HFF-Myc (cell line): ENCODE measurements at places on chromosomes 5 and 9.

GRCh38 chr5:127871503-127872153, 168.4 kb downstream of the CCDC192 start:
- DNase-seq: no peak

GRCh38 chr9:33354651-33355211, 47.6 kb downstream of the AQP7 start:
- DNase-seq: no peak

DNA sequence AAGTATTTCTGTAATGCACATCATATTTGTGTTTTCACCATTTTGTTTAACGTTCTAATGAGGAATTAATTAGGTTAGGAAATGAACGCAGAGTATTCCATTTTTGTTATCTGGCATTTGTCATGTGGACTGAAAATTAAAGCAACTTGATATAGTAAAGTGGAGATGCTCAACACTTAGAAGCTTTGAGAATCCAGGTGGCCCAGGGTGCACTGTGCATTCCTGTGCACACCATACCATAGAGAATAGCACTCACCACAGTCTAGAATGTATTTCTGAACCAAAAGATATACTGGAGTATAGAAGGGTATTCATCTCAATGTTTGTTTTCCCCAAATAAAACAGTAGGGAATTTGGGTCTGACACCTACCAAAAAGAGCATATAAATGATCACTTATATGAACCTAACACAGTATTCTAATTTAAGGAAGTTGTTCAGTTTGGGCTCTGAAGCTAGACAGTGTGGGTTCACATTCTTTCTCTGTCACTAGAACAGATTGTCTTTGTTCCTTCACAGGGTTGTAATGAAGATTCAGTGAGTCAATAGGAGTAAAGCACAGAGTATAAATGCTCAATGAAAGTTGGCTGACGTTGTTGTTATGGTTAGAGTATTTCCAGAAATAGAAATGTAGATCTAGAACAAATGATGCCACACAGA, 125.6 kb upstream of the DMRT1 start:
- DNase-seq: no peak

GRCh38 chr5:128101676-128102075, 18.1 kb downstream of the SLC12A2 start:
- no peak for DNase-seq

GRCh38 chr5:88889189-88890069, 6.4 kb upstream of the MEF2C start:
- no peak for DNase-seq

DNA sequence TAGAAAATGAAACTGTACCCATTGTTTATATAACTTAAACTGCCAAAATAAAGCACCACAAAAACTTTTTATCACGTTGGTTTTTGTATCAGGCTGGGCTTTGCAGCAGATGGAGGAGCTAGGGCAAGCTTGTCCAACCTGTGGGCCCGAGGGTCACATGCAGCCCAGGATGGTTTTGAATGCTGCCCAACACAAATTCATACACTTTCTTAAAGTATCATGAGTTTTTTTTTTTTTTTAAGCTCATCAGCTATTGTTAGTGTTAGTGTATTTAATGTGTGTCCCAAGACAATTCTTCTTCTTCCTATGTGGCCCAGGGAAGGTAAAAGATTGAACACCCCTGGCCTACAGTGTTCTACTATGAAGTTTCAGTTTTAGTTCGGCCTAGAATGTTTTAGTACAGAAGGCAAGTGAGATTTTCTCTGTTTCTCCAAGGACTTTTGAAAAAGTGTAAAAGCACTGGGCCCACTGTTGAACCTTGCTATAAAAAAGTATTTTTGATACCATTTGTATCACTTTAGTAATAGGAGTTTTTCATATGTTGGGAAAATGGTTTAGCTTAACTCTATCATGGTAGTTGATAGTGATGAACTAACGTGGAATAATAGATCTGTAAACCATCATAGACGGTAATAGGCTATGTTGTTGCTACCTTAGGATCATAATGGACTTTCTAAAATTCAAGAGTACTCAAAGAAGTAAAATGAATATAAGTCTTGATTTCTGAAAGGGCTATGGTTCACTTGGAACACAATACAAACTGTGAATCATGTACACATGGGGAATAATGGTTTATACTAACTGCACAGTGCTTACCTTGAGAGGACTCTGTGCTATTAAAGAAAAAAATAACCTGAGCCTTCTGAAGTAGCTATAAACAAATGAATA, 2.9 kb downstream of the CDKN2A start:
- no peak for DNase-seq

DNA sequence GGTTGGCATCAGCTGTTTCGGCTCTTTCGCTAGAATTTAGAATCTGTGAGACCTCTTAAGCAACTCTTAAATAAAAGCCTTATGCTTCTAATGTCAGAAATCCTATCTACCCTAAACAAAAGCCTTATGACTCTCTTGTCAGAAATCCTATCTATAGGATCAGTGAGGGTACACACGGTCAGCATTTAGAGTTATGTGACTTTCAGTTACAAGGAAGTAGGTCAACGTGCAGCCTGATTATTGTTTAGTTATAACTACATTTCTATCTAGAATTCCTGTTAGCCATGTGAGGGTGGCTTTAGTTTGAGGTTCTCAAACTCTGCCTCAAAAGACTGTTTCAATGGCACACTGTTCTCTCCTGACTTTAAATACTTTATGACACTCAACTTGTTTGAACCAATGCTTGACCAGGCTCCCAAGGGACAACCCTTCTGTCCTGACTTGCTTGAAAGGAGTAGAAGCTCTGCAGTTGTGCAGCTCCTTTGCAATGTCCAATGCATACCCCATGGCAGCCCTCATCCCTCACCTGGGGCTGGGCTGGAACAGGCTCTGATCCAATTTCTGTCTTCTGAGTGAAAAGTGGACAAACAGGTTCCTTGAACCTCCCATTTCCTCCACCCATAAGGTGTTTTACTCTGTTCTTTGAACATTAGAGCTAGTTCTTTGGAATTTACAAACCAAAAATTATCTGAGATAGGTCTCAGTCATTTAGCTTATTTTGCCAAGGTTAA, 251.6 kb upstream of the PIK3R1 start:
- DNase-seq: no peak

- no peak for DNase-seq
Measured at GRCh38 chr5:10021248-10021647, 228.4 kb downstream of the ATPSCKMT start.

GRCh38 chr9:124781967-124782660, 5.2 kb downstream of the OLFML2A start:
- no peak for DNase-seq

- DNase-seq: no peak
Measured at GRCh38 chr5:119363936-119364335, 8.1 kb downstream of the TNFAIP8 start.

DNA sequence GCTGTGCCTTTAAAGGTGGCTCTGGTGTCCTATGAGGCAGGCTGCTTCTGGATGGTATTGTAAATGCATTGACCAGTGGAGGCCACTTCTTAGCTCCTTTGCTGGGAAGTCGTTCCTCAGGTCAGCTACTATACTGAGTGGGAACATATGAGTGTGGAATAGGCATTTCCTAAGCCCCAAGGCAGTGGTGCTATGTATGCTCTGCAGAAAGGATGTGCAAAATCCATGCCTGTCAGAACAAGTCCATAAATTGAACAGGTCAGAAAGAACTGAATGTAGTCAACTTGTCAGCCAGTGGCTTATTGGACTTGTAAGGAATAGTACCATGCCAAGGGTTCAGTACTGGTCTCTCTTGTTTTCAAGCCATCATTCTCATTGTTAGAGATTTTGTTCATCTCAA, 216.4 kb downstream of the CDH10 start:
- DNase-seq: no peak
